GM23248 (cell line): ENCODE measurements at places on chromosomes 3 and 15. TPM values are rescaled to one million over a fixed set of nuclear protein-coding genes. Genes with fewer than 3 reads are reported as not detected.
A peak's percentile ranks its signal among the peaks of the same experiment; 100 is the strongest.

Gene CELSR3
- total RNA-seq: 1.4 TPM in 2 replicates

Gene ZNF501
- total RNA-seq: 5.4 and 9.0 TPM in 2 replicates

Gene NANOGP8
- not detected in 2 replicates for total RNA-seq

Gene SCN11A
- not detected in 2 replicates for total RNA-seq

Gene CYP1A2
- not detected in 2 replicates for total RNA-seq

GRCh38 chr3:192921793-192922192 is 4.1 kb upstream of the MB21D2 start:
- no peaks in the 10 kb centered on the region for H3K27me3 ChIP-seq
- H3K36me3 ChIP-seq: no peaks in the 10 kb centered on the region
- no peaks in the 10 kb centered on the region for H3K4me1 ChIP-seq
- H3K27ac ChIP-seq: no peak overlapping the region

DNA sequence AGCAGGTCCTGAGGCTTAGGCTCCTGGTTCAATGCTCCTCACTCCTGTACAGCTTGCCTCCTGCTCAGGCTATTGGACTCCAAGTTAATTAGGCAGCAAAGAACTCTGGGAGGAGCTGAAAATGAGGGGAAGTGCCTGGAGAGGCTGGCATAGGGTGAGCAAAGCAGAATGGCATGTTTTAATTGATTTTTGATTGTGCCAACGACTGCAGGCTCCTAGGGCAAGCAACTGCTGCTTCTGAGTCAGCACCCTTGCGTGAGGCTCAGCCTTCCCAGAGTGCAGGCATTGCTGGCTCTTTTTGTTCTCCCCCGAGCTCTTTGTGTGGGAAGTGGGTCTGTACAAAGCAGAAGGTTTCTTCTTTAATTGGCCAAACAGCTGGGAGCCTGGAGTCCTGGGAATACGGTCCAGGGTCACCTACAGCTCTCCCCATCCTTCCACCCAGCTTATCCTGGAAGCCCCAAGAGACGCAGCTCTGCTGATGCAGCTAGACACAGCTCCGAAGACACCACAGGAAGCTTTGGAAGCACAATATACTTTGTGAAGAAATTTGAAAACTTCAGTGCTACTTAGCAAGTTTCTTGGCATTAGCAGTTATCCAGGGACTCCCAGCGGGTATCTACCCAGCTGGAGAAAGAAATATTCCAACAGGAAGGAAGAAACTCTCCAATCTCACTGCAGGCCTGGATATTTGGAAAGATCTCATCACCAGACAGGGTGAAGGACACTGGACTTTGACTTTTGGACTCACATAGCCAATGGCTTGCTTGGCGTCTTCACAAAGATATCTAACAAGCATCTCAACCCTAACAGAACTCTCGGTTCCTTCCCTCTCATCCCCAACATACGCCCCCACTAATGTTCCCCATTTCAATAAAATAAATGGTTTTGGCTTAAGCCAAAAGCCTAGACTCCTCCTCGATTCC is 76.8 kb downstream of the BDH1 start:
- peaks cover 9% of the 10 kb centered on the region; the same call in 1 of the 2 replicates for H3K4me1 ChIP-seq
- no peak overlapping the region for H3K4me3 ChIP-seq
- no peaks in the 10 kb centered on the region for H3K27me3 ChIP-seq
- H3K27ac ChIP-seq: peak overlapping the region; percentile 48; the same call in 1 of the 2 replicates
- H3K36me3 ChIP-seq: no peaks in the 10 kb centered on the region

- 0 out of 2 replicates have a peak, but pooled peaks cover 7% of the 10 kb centered on the region for H3K27me3 ChIP-seq
- no peak overlapping the region for H3K4me3 ChIP-seq
- no peaks in the 10 kb centered on the region for H3K36me3 ChIP-seq
- no peaks in the 10 kb centered on the region for H3K4me1 ChIP-seq
- H3K27ac ChIP-seq: no peak overlapping the region
Measured at GRCh38 chr3:112472691-112473090, 26.6 kb downstream of the BTLA start.

- no peaks in the 10 kb centered on the region for H3K27me3 ChIP-seq
- no peaks in the 10 kb centered on the region for H3K36me3 ChIP-seq
- H3K27ac ChIP-seq: no peak overlapping the region
- no peaks in the 10 kb centered on the region for H3K4me1 ChIP-seq
Measured at GRCh38 chr3:183341545-183342288, 86.7 kb downstream of the MCF2L2 start.

GRCh38 chr3:186150041-186150830 is 41.3 kb upstream of the ETV5 start:
- peaks cover 23% of the 10 kb centered on the region; the same call in 1 of the 2 replicates for H3K27me3 ChIP-seq
- H3K4me3 ChIP-seq: no peak overlapping the region
- no peak for DNase-seq
- no peaks in the 10 kb centered on the region for H3K4me1 ChIP-seq

DNA sequence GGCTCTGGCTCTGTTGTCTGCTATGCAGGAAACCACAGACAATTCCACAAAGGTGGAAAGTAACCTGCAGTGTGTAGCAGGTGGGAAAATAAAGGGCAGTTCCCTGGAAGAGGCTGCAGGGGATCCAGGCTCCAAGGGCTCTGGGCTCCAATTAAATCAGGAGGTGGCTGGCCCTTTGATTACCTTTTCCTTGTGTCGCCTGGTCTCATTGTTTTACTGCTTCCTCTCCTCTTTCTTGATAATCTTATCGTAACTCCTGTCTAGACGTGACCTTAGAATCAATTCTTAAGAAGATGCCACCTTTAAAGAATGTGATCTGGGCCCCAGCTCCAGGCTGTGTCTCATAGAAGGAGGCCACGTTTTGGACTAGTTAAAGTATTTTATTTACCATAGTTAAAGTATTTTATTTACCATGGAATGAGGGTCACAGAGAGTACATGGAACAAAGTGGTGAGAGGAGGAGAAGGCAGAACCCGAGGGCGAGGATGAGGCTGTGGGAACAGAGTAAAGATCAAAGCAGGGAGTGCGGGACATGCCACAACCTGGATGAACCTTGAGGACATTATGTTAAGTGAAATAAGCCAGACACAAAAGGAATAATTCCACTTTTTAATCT is 237.5 kb upstream of the STT3B start:
- no peaks in the 10 kb centered on the region for H3K27me3 ChIP-seq
- H3K27ac ChIP-seq: no peak overlapping the region
- no peak overlapping the region for H3K4me3 ChIP-seq
- H3K36me3 ChIP-seq: no peaks in the 10 kb centered on the region
- no peaks in the 10 kb centered on the region for H3K4me1 ChIP-seq
- no peak for DNase-seq

DNA sequence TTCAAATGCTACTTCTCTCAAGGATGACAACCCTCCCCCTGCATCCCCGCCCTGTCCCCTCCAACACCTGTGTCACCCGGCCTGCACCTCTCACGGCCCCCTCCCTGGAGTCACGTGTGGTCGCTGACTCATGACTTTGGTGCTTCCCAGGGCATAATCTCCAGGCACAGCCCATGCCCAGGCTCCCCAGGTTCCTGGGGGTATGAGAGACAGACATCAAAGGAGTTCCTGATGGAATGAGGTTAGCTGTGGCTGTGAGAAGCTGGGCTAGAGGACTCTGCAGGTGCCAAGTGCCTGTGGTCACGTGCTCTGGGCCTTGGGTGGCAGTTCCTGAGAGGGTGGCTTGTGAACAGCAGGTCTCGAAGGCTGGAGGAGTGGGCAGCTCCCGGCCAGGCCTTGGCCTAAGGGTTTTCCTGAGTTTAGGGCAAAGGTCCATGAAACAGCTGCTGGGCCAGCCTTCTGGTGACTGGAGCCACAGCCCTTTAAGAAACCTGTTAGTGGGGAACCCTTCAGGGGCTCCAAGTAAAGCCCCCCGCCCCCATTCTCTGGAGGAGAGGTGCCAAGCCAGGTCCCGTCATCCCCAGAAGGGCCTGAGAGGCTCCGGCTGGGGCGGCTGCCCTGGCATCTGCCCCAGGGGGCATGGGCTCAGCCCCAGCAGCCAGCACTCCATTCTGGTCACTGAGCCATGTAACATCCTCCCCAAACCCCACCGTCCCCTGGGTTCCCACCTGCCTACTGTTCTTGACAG is 230.0 kb downstream of the XXYLT1 start:
- H3K4me3 ChIP-seq: no peak overlapping the region
- H3K4me1 ChIP-seq: no peaks in the 10 kb centered on the region
- no peak overlapping the region for H3K27ac ChIP-seq
- H3K27me3 ChIP-seq: peaks cover 11% of the 10 kb centered on the region
- no peaks in the 10 kb centered on the region for H3K36me3 ChIP-seq
- DNase-seq: no peak

DNA sequence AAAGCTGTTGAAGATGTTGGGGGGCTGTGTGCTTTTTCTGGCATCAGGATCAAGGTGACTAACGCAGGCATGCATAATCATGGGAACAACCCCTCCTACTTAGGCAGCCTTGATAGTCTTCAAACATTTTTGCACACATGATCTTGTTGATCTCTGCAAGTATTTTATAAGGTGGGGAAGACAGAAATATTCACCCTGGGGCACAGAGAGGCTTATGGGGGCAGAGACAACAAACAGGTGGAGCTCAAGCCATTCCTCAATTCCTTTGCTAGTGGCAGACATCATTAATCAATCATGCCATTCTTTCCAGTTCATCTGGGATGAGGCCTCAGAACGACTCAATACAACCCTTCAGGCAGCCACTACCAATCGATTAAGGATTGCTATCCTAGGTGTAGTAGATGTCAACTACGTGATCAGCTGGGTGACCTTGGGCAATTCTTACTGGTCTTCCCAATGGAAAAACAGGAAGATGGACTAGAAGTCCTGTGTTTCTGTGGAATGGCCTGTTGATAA is 110.3 kb upstream of the SMAD3 start:
- no peak overlapping the region for H3K4me3 ChIP-seq
- no peaks in the 10 kb centered on the region for H3K27me3 ChIP-seq
- H3K4me1 ChIP-seq: peaks cover 8% of the 10 kb centered on the region
- no peak for DNase-seq
- no peaks in the 10 kb centered on the region for H3K36me3 ChIP-seq

DNA sequence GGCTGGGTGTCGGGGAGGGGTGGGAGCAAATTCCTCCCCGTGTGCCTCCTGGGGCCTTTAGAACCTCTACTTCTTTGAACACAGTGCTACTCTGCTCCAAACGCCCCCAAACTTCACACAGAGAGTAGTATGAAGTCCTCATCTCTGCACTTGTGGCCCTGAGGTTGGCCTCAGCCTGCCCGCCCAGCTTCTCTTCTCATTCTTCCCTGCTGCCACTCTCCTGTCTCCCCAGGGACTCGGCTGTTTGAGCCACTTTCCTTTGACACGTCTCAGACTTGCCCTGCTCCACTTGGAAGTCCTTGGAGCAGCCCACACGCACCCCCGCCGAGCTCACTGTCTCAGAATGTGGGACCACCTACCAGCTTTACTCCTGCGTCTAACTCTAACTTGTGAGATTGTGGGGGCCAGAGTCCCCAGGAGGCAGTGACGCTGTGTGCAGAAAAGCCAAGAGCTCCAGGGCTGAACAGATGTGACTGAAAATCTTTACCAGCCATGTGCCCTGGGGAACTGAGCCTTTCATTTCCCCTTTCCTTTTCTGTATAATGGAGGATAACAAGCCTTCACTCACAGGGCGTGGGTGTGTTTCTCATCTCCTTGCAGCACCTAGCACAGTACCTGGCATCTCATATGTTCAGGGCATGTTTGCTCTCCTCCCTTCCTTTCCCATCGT is 233.6 kb upstream of the CTDSPL start:
- H3K36me3 ChIP-seq: no peaks in the 10 kb centered on the region
- no peak overlapping the region for H3K4me3 ChIP-seq
- no peaks in the 10 kb centered on the region for H3K4me1 ChIP-seq
- no peaks in the 10 kb centered on the region; the same call in 1 of the 2 replicates for H3K27me3 ChIP-seq

DNA sequence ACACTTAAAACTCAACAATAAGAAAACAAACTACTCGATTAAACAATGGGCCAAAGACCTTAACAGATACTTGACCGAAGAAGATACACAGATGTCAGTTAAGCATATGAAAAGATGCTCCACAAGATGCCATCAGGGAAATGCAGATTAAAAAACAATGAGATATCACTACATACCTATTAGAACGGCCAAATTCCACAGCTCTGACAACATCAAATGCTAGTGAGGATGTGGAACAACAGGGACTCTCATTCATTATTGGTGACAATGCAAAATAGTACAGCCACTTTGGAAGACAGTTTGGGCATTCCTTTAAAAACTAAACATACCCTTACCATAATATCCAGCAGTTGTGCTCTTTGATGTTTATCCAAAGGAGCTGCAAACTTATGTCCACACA is 59.1 kb upstream of the UBE3A start:
- H3K27ac ChIP-seq: no peak overlapping the region
- no peaks in the 10 kb centered on the region for H3K27me3 ChIP-seq
- no peak overlapping the region for H3K4me3 ChIP-seq
- H3K36me3 ChIP-seq: no peaks in the 10 kb centered on the region

DNA sequence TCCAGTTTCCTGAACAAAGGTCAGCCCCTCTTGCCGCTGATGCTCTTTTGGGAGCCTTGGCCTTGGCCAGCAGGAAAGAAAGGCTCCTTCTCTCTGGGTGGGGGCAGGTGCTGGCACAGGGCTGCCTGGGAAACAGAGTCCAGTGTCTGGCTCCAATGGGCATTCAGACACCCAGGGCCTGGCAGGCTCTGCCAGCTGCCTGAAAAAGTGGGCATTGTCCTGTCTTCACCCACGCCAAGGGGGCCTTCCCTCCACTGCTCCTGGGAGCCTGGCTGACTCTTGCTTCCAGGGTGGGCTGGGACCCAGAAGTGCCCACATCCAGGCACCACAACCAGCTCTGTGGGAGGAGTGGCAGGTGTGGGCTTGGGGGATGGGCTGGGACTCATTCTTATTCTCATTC is 62.7 kb downstream of the RHCG start:
- DNase-seq: no peak
- no peak overlapping the region for H3K4me3 ChIP-seq
- H3K4me1 ChIP-seq: no peaks in the 10 kb centered on the region
- H3K36me3 ChIP-seq: no peaks in the 10 kb centered on the region
- H3K27ac ChIP-seq: no peak overlapping the region

GRCh38 chr3:142633073-142633472 is 36.9 kb downstream of the PLS1 start:
- no peak for DNase-seq
- no peaks in the 10 kb centered on the region; the same call in 1 of the 2 replicates for H3K27me3 ChIP-seq
- H3K36me3 ChIP-seq: no peaks in the 10 kb centered on the region
- no peak overlapping the region for H3K4me3 ChIP-seq
- no peak overlapping the region for H3K27ac ChIP-seq
